GOT3 (cell line): ENCODE measurements at places on chromosomes 13 and 19.

DNA sequence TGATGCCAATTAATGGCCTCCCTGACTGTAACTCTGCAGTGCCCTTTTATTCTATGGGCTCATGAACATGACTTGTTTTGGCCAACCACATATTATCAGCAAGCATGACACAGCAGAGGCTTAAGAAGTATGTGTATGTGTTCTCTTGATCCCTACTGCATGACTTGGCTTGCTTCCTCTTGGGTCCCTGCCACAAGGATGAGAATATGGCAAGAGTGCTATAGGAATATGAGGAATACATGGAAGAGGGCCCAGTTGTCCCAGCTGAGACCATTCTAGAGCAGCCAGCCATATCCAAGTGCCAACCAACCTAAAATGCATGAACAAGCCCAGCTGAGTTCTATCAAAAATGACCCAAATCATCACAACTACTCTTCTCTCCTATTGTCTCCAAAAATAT lies 576.7 kb upstream of the PCDH9 start:
- DNase-seq, result no peak

- no peak for DNase-seq
These were observed 12.2 kb upstream of the FFAR2 start for GRCh38 chr19:35435896-35436295.

DNA sequence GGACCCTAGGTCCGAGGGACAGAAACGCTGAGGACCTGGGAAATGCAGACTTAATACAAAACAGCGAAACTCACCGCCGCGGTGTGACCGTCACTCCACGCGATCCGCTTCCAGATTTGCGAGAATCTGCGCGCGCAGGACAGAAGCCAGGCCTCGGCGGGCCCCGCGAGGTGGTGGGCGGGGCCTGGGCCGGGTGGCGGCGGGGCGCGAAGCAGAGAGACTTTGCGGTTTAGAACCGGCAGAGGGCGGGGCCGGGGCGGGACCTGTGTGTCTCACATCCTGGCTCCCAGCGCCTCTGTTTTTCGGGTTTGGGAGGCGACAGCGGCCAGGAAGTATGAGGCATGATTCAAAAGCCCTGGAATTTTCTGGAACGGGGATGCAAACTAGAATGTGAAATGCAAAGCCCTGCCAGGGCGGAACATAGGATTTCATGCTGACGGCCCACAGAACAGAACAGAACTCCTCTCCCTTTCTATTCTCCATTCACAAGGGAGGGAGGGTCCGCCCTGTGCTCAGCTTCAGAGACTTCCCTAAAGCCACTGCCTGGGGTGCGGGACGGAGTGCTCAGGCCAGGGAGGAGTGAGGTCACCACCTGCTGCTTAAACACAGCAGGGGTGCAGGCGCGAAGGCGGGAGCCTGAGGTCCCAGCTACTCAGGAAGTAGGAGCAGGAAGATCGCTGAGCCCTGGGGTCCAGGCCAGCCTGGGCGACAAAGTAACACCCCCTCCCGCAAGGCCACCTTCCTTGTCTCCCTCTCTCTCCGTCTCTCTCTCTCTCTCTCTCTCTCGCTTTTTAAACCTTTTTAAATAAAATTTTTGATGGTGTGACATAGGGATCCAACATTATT lies 44.3 kb downstream of the ZNF611 start:
- peak; percentile 52 for DNase-seq

DNA sequence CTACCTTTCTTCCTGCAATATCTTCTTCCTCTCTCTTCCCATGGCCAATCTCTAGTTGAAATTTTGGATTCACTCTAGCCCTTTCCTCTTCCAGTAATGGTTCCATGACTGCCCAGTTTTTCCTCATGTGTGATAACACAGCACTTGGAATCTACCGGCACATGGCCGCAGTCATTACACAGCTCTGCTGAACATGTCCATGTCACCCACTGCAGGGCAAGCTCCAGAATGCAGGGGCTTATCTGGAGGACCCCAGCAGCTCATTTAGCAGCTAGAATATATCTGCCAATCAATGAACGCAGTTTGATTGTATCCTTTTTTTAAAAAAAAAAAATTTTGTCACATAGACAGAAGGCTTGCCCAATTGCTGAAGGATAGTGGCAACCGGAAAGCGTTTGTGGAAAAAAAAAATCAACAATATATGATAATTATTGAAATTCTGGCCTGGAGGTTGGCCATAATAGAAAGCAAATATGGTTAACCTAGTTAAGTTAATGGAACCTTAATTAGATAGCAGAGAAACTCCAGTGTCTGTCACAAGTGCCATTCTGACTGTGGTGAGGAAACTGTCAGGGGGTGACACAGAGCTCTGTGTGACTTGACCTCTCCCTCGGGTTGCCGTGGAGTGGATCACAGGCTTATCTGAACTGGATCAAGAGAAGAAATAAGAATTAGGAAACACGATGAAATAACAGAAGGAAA lies 426.7 kb downstream of the LIG4 start:
- no peak for DNase-seq

DNA sequence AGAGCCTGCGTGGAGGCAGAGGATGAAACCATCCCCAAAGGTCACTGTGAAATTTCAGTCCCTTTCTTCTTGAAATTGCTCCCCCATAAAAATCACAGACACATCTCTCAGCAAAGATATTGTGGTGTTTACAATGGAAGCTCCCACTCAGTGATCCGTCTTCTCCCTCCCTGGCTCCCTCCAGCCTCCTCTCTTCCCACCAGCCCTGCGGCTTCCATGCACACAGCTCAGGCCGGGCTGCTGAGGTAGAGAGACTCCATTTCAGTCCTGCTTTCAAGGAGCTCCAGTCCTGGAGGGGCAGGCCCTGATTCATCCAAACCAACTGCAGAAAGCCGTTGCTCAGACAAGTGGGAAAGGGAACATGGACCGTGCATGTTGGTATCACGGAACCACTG lies 24.0 kb upstream of the MIER2 start:
- no peak for DNase-seq

DNA sequence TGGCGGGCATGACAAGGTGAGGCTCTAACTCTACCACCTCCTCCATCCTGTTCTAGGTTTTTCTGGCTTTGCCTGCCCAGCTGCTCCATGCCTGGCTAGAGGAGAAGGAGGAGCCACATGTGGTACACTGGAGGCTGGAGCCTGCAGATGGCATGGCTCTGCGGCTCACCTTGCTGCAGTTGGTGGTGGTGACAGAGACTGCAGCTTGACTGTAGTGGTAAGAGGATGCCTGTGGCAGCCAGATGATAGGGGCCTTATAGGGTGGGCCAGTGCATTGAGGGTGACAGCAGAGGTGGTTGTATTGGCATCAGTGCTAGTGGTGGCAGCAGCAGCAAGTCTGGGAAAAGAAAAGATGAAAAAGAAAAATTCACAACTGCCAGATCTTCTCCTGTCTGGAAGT lies 146.2 kb downstream of the TNFRSF19 start:
- DNase-seq, result no peak

DNA sequence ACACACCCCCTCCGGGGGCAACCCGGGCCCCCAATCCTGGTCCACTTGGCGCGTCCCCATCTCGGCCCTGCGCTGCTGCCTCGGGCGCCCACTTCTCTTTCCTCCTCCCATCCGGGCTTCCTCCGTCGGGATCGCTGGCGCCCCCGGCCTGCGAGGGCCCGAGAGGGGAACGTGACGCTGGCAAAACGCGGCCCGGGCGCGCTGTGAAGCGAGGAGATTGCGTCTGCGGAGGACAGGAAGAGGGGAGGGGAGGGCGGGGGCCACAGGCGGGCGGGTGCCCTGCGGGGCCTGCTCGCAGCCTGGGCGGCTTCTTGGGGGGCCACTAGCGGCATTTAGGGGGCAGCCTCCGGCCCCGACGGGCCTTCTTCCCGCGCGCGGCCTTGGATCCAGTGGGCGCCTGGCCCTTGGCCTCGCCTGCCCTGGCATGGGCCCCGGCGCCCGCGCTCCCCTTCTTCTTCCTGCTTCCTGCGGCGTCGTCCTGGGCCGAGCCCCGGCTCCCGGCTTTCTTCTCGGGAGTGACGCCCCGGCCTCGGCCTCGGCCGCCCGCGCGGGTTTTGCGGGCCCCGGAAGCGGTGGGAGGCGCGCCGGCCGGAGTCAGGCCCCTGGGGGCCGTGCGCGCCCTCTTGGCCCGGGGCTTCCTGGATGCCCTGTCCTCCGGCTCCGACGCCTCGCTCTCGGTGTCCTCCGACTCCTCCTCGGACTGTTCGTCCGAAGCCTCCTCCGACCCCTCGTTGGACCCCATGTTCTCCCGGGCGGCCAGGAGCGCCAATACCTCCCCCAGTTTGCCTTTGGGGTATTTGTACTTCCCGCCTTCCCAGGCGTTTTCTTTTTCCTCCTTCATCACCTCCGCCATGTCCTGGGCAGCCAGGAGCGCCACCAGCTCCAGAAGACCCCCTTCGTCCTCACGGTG lies 2.2 kb downstream of the PNMA8B start:
- no peak for DNase-seq

DNA sequence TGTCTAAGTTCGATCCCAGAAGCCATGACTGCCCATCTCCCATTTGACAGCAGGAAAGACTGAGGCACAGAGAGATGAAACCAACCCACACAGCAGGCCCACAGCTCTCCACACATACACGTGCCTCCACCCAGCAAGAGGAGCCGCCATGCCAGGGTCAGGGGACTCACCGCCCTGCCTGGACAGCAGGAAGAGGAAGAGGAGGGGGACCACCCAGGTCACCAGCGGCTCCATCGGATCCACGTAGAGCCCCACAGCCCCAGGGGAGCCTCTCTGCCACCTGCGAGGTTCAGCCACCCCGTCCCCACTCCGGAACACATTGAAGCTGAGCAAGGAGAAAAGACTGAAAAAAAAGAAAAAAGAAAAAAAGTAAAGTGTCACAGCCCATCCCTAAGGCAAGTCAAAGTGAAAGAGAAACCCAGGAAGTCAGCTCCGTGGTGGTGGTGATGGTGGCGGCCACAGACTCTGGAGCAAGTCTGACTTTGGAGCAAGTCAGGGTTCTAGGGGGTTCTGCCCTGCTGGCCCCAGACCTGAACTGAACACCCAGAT lies at the start of gene IL12RB1:
Gene IL12RB1 (minus strand): TSS at position 345 of the 549 bp plus-strand sequence. CDS start 111 bp downstream, at position 234.
- DNase-seq, result no peak

DNA sequence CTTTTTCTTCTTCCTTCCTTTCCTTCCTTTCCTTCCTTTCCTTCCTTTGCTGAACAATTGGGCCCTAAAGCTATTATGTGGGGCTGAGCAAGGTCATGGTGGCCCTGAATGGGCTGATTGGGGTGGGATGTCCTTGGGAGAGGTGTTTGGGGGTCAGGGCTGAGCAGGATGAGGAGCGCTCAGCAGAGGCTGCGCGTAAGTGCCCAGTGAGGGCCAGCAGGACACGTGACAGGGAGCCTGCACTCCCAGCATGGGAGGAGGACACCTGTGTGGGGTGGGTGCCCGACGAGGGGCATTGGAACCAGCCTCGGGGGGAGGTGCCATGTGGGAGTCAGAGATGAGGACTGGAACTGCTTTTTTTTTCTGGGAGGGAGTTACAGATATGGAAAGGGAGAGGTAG lies 5.4 kb upstream of the LGALS7 start:
- DNase-seq, result no peak

DNA sequence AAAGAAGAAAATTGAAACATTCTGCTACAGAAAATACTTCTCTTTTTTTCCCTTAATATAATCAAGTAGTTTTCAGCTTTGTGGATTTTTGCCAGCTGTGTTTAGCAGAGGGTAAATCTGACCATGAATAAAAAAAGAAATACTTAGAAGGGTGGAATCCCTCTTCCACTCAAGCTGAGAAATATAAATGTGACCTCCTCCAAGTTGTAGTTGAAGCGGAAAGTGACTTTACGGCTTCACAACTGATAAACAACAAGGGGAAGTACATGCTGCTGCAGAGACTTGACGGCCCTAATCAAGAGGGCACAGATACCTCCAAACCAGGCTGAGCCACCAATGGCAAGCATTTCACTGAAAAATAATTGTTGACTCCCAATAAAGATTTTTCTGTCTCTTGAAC lies 785.0 kb downstream of the SLITRK5 start:
- DNase-seq, result no peak

DNA sequence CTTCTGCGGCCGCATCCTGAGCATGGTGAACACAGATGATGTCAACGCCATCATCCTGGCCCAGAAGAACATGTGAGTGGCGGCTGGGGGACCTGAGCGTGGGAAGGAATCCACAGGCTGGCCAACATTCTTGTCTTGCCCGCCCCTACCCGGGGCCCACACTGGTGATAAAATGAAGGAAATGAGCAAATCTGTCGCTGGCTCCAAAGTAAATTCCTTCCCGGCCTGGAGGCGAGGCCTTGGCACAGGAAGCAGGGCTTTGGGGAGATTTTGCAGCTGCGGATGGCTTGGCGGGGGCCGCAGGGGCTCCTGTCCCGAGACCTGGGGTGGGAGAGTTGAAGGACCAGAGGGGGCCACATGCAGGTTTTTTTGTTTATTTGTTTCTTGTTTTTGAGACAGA lies 4.4 kb downstream of the KXD1 start:
- DNase-seq, result no peak
